IPS-NIHi11 (cell line): ENCODE measurements at places on chromosomes 11 and 22.

- DNase-seq = no peak
Observed at GRCh38 chr11:17347676-17348075, 3.9 kb upstream of the NCR3LG1 start.

DNA sequence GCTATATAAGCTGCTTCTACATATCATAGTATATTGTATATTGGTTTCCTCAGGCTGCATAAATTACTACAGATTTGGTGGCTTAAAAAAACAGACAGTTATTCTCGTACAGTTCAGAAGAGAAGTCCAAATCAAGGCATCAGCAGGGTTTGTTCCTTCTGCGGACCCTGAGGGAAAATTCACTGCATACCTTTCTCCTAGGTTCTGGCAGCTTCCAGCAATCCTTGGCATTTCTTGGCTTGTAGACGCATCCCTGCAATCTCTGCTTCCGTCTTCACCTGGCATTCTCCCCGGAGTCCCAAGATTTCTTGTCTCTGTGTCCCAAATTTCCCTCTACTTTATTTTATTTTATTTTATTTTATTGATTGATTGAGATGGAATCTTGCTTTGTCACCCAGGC is 142.8 kb downstream of the COMMD9 start:
- no peak for DNase-seq

- DNase-seq = no peak
Observed at GRCh38 chr11:31106326-31106725, 263.2 kb downstream of the DCDC1 start.

DNA sequence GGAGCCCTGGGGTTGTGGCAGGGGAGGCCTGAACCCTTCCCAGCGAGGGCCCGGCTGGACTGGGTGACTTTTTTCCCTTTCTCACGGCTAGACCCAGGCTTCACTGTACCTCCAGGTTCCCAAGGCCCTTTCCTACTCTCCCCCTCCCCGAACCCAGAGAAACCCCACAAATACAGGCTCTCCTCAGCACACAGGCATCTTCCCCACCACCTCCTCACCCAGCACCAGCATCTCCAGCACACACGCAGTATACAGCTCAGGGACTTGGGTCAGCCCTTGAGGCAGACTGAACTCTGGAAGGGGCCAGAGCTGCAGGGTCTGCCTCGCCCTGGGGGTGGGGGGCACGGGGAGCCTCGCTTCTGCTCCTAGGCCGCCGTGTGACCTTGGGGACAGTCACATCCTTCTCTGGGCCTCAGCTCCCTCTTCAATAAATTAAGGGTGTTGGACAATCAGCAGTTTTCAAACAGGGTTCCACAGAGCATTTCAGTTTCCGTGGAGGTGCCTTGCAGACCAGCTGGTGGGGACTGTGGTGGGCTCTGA is 4.5 kb downstream of the TMPRSS13 start:
- no peak for DNase-seq

GRCh38 chr22:43392385-43392989 is 19.3 kb upstream of the MPPED1 start:
- no peak for DNase-seq

GRCh38 chr22:37817705-37818408 is 5.3 kb upstream of the GALR3 start:
- peak; percentile 96 for DNase-seq

- peak; percentile 64 for DNase-seq
Observed at GRCh38 chr11:118908901-118909618, 16.7 kb downstream of the BCL9L start.

- DNase-seq = peak; percentile 87
Observed at GRCh38 chr11:69497221-69497787, 15.8 kb downstream of the LINC01488 start.

- no peak for DNase-seq
Observed at GRCh38 chr11:85854212-85854556, 999 bp upstream of the CCDC83 start.

DNA sequence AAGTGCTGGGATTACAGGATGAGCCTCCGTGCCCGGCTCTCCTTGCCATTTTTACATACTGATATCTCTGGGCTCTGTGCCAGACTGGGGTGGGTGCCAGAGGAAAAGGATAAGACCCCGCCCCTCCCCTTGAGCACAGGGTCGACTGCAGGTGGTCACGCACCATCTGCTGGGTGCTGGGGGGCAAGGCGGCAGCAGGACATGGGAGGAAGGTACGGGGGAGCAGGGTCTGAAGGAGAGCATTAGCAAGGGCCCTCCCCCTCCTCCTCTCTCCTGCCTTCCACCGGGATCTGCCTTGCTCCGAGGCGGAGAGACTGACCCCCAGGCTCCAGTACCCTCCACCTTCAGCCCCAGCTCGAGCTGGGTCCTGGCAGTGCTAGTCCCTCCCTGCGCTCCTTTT is 9.7 kb upstream of the PGA3 start:
- DNase-seq = peak; percentile 14

GRCh38 chr22:37284805-37285355 is 2.6 kb downstream of the CYTH4 start:
- DNase-seq = no peak

DNA sequence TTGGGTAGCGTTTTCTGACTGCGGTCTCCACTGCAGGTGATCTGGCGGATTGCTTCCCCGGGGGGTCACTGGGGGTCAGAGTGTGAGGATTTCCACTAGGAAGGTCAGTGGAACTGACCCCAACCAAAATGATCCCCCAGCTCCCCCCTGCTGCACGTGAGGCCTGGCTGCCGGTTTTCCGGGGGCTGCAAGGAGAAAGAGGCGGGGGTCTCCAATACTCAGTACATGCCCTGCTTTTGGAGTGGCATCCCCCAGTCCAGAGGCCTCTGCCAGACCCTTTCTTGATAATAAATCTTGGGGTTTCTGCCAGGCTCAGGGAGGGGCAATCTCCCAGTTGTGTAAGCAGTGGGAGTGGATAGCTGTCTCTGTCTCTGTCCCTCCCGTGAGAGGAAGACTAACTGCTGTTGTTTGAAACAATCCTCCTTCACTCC is 71.5 kb upstream of the RTL6 start:
- DNase-seq = no peak

- DNase-seq = no peak
Observed at GRCh38 chr11:133928628-133929059, 28.1 kb downstream of the IGSF9B start.

GRCh38 chr22:20514658-20515406 is 7.4 kb downstream of the MED15 start:
- no peak for DNase-seq

- DNase-seq = no peak
Observed at GRCh38 chr11:66080055-66080817, 10.2 kb downstream of the PACS1 start.

GRCh38 chr11:128210148-128210940 is 377.0 kb downstream of the ETS1 start:
- peak; percentile 64 for DNase-seq

DNA sequence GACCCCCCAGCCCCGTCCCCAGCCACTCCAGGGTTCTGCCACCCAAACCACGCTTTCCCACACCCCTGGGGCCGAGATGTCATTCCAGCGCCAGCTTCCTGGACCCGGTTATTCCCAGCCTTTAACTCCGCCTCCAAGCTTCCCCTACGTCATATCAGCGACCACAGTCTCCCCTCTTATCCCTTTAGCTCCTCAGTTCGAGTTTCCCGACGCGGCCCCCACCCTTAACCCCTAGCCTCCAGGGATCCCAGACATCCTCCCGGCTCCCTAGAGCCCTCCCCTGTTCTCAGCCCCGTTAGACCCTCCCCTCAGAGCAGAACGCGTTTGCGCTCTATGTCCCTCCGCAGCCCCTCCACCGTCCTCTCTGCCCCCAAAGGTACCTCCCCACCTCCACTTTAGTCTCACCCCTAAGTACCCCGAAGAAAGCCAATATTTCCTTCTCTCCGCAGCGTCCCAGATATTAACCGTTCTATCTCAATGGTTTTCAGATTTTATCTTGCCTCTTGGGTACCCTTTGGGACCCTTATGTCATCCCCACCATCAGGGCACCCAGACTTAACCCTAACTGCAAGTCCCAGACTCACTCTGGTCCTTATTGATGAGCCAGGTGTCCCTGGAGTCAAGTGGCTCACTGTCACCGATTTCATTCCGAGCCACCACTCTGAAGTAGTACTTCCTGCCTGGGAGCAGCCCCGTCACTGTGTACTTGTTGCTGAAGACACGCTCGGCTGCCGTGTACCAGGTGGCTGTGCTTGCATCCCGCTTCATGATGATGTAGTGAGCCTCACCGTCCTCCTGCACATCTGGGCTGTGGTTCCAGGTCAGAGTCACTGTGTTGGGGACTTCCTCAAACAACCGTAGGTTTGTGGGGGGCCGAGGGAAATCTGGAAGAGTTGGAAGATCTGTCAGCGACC is 8.0 kb downstream of the TMEM86A start:
- DNase-seq = peak; percentile 82

DNA sequence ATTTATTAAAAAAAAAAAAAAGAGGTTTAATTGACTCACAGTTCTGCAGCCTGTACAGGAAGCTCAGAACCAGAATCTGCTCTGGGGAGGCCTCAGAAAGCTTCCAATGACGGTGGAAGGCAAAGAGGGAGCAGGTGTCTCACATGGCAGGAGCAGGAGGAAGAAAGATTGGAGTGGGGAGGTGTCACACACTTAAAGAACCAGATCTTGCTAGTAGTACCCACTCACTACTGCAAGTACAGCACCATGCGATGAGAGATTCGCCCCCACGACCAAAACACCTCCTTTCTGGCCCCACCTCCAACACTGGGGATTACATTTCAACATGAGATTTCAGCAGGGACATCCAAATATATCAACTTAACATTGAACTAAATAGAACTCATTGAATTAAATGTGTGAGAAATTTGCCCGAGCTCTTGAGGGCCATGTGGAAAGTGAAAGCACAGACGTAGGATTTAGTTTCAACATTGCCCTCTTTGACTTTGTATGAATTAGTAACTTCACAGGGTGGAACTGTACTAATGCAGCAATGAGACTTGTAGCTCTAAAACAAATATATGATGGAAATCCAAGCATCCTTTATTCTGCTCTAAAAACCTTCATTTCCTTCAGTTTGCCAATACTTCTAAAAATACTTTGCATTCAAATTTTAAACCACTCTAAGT is 628.2 kb downstream of the FAM181B start:
- no peak for DNase-seq

DNA sequence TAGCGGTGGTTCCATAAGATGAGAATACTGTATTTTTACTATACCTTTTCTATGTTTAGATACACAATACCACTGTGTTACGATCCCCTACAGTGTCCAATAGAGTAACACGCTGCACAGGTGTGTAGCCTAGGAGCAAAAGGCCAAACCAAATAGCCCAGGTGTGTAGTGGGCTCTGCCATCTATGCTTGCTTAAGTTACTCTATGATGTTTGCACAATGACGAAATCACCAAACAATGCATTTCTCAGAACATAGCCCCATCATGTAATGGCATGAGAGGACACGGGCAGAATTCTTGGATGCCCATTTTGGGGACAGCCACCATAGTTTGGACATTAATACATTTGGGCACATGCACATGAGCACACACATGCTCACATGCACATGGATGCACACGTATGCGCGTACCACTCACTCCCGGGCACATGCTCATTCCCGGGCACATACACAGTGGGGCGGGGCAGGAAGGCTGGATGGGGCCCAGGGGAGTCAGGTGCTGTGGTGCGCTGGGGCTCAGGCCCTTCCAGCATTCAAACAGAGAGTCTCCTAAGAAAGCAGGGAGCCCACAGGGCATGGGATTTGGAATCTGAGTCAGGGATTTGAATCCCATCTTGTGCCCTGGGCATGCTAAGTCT is 51.1 kb downstream of the RTN4R start:
- DNase-seq = no peak

GRCh38 chr11:112611771-112612170 is 349.4 kb upstream of the NCAM1 start:
- DNase-seq = no peak

DNA sequence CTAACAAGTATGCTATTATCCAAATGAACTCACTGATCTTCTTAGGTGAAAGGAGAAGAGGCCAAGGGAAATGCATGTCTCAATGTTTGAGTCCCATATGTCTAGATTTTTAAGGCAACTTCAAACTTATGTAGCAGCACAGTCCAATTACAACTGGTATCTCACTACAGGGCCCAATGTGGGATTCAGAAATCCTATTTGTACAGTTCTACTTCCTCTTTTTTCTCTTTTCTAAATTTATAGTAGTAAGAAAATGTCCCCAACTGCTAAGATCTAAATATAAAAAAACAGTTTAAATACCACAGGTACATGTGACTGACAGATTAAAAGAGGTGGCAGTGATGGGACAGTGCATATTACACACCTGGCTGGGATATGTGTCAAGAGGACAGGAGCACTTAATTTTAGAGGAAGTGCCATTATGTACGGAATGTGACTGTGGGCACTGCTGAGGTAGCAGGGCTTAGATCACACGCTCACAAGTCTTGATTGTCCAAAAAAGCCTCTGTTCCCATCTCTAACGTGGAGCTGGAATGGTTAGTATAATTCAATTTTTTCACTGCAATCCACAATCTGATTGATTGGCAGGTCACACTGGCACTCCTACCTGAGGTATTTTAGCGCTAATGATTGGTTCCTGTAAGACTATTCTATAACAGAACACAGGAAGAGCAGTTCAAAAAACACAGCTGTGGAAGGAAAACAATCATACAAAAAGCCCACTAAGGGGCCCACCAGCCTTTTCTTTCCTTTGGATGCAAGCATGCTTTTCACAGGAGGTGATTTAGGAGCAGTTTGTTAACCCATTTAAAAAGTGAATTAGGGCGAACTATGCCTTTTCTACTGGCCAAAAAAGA is 34.6 kb downstream of the APOL5 start:
- no peak for DNase-seq

GRCh38 chr11:110645253-110645652 is 67.0 kb downstream of the ARHGAP20 start:
- DNase-seq = no peak

GRCh38 chr11:20002312-20003216 is 157.7 kb downstream of the DBX1 start:
- no peak for DNase-seq

GRCh38 chr22:50017701-50018224 is 5.2 kb upstream of the IL17REL start:
- DNase-seq = peak; percentile 10

GRCh38 chr11:18804199-18804999 is 12.8 kb upstream of the PTPN5 start:
- no peak for DNase-seq

DNA sequence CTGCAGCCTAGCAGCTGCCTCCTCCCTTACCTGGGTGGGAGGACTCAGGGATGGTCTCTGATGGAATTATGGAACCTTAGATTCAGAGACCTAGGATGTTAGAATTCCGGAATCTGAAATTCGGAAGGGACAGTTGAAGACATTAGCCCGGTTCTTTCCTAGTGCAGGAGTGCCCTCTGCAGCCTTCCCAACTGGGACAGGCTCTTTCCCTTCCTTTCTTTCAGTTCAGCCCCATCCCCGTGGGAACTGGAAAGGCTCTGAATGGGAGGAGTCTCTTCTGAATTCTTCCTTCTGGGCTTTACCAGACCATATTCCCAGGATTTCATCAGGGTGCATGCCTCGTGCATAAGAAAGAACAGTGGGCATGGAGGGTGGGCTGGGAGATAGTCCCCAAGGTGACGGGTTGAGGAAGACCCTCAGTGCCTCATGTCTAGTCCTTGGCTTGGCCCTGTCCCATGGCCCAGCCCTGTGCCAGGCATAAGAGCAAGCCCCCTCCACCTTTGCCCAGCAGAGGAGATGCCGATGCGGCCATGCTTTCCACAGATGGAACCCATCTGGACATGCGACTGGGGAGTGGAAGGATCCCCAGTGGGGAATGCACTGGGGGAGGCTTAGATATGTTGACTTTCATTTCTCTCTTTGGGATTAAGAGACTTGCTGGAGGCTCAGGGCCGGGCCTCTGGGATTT is 14.4 kb downstream of the DNAJB13 start:
- no peak for DNase-seq

- no peak for DNase-seq
Observed at GRCh38 chr11:64888729-64889511, 10.5 kb upstream of the EHD1 start.

GRCh38 chr22:36417281-36417686 is 29.5 kb upstream of the MYH9 start:
- DNase-seq = no peak
